NT2/D1 (cell line): ENCODE measurements at places on chromosomes 7 and 10.

- DNase-seq = no peak
These were observed 79.0 kb downstream of the SEMA3C start for GRCh38 chr7:80839855-80840254.

- DNase-seq = no peak
These were observed 9.9 kb downstream of the ZNF365 start for GRCh38 chr10:62384057-62384446.

DNA sequence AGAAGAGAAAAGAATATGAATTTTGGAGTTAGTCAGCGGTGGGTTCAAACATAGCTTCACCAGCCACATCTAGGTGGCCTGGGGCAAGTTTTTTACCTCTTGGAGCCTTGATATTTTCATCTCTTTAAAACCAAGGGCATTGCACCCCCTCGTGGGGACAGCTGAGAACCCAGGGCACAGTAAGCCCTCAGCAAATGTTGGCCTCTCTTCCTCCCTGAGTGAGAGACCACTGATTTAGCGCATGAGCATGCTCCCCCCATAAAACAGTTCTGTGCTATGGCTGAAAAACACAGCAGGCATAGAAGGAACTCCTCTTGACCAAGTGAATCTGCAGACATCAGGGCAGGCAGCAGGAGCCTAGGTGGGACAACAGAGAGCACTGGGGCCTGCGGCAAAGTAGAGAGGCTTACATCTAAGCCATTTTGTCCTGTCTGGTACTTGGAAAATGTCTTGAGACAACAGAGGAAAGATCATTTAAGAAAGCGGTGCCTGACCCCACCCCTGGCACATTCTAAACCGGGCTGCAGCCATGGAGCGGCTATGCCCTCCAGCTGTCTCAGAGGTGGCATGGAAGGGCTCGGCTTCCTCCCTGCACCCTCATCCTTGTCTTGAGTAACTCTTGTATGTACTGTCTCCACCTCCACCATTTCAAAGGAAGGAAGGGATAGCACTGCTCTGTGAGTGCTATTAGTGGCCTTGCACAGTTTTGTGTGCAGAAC lies 94.7 kb downstream of the ARHGAP22 start:
- DNase-seq = no peak

DNA sequence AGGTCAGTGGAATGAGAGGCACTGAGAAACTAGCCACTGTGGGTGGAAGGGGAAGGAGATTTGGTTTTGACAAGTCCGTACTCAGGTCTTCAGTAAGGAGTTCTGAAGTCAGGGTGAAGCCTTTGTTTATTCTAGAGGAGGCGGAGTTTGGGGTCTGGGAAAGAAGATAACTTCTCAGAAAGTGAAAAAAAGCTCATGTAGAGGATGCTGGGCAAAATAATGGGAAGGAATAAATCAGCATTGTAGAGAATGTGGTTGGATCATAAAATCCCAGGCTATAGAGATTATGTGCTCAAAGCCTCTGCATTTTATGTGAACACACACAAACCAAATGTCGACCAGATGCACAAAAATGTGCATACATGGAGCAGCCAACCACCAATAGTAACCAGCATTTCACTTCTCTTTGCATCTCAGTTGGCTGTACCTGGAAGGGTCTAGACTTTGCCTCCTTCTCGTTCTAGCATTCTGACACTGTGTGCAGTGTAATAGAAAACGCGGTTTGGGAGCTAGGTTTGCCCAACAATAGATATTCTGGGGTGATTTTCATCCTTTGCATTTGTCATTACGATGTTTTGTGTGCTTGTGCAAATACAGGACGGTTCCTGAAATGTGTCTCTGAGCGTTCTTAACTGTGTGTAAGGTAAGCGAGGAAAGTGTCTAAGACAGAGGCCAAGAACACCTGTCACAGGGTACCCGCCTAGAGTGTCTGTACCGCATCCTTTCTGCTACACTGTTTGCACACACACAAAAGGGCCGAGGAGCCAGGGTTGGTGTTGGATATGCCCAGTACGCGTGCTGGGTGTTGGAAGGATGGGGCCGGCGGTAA lies 603 bp upstream of the HECW1 start:
- DNase-seq = no peak

GRCh38 chr10:86689146-86689545 lies 20.8 kb downstream of the LDB3 start:
- no peak for DNase-seq

GRCh38 chr7:130963339-130963738 lies 229.3 kb upstream of the KLF14 start:
- no peak for DNase-seq

- DNase-seq = no peak
These were observed 50.6 kb upstream of the NPY start for GRCh38 chr7:24233386-24233785.

DNA sequence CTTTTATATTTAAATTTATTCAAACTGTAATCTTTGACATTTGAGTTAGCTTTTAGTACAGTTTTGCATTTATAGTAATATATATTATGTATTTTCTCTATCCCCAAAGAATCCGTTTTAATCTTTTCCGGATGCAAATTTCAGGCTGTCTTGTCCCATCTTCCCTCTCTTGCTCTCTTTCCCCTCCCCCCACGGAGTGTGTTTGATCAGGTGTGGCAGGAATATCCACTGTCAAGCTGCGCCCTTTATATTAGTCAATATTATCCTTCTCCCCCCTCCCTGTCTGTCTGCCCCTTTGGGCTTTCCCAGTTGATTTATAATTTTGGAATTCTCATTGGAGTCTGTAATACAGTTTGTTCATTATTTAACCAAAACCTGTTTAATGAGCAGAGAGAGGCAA lies 19.0 kb downstream of the GBF1 start:
- no peak for DNase-seq

- no peak for DNase-seq
These were observed 46.0 kb downstream of the CDC123 start for GRCh38 chr10:12241810-12242529.
